ENCODE measurements at places on chromosomes 5 and 9.
A peak's percentile ranks its signal among the peaks of the same experiment; 100 is the strongest.

- DNase-seq, result no peak
These were observed 99.0 kb upstream of the FBN2 start for GRCh38 chr5:128637031-128637430.

- no peak for DNase-seq
These were observed 4.0 kb upstream of the TOR1B start for GRCh38 chr9:129798973-129799372.

GRCh38 chr9:78900500-78900899, 603.6 kb downstream of the PSAT1 start:
- no peak for DNase-seq

GRCh38 chr9:109919736-109920408, 139.9 kb downstream of the PALM2AKAP2 start:
- no peak for DNase-seq

GRCh38 chr5:528629-529511, 4.6 kb upstream of the SLC9A3 start:
- DNase-seq, result no peak

- no peak for DNase-seq
These were observed 78.5 kb upstream of the ALDH1A1 start for GRCh38 chr9:73031350-73031749.

- DNase-seq, result no peak
These were observed 639 bp downstream of the INVS start for GRCh38 chr9:100099722-100100042.

- peak; percentile 44 for DNase-seq
These were observed 67.9 kb upstream of the ADAMTS2 start for GRCh38 chr5:179413086-179413690.

DNA sequence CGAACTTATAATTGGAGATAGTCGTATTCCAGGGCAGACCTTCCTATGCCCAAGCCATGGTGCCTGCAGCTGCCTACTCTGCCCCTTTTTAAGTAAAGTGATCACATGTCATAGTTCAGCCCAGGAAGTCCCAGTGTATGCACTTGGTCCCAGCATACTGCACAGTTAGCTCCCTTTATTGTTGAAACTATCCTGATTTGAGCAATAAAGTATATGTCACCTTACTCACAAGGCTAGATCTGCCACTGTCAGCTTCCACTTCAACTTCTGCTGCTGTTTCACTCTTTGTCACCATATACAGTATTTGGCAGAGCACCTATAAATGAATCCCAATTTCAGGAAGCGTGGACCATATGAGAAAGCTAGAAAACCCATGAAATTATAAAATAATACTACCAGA, 103.8 kb upstream of the PTGER4 start:
- DNase-seq, result no peak

Data from natural killer cell treated with Interleukin-12 subunit alpha and Interleukin-12 subunit beta and Interleukin-15 and Interleukin-18, amount 100 ng/mL, for 72 hours (primary cell).